ENCODE measurements at places on chromosomes 1 and 21.

DNA sequence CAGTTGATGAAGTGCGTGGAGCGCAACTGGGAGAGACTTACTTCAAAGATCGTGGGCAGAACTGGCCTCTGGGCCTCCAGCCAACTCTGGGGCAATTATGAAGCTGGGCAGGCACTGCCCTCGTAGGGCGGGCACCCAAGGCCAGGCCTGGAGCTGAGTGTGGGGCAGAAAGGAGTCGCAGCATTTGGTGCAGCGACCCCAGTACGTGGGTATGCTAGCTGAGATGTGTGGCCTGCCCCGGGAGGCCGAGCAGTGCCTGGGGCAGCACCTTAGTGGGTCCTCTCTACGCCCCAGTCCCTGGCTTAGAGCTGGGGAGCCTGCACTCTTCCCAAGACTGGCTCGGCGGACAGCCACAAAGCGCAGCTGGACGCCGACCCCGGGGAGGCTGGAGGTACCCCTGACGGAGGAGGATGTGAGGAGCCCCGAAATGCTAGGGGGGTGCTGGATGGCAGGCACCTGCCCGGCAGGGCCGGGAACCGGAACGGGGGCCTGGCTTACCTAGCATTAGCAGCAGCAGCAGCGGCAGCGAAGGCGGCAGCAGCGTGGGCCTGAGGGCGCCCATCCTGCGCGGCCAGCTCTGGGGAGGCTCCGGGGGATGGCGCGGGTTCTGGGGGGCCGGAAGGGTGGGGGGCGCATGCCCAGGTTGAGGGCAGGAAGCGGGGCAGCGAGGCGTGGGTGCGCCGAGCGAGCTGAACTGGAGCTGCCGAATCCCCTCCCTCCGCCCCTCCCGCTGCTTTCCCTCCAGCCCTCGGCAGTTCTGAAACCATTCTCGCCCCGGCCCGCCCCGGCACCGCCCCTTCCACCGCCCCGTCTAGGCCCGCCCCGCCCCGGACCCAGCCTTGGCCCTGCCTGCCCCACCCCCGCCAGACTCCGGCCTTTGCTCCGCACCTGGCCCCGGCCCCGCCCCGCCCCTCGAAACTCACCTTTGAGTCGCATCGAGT, at the start of gene IGSF8:
IGSF8 (minus strand) TSS at position 709 of the 941 bp plus-strand sequence; CDS start at position 562, 147 bp downstream.
- DNase-seq, result peak; percentile 65

GRCh38 chr21:41199123-41199522, 31.2 kb downstream of the BACE2 start:
- no peak for DNase-seq

GRCh38 chr21:33975548-33976081, 60.0 kb upstream of the ATP5PO start:
- DNase-seq, result no peak

DNA sequence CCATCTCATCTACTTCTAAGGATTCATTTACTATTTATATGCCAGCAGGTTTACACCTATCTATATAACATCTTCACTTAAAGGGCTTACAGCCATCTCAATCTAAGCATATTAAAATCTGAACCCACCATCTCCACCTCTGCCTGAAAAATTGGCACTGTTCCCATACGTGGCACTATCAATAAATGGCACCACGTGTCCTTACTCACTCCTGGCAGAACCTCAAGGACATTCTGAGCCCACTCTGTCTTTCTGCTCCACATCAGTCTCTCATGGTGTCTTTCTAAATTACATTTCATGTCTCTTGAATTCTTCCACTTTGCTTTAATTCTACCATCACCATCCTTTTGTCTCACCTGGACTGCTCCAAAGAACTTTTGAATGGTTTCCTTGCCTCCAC, 72.2 kb upstream of the HOOK1 start:
- no peak for DNase-seq

- DNase-seq, result peak; percentile 78
Measured at GRCh38 chr1:12001996-12002493, 17.3 kb upstream of the MIIP start.

DNA sequence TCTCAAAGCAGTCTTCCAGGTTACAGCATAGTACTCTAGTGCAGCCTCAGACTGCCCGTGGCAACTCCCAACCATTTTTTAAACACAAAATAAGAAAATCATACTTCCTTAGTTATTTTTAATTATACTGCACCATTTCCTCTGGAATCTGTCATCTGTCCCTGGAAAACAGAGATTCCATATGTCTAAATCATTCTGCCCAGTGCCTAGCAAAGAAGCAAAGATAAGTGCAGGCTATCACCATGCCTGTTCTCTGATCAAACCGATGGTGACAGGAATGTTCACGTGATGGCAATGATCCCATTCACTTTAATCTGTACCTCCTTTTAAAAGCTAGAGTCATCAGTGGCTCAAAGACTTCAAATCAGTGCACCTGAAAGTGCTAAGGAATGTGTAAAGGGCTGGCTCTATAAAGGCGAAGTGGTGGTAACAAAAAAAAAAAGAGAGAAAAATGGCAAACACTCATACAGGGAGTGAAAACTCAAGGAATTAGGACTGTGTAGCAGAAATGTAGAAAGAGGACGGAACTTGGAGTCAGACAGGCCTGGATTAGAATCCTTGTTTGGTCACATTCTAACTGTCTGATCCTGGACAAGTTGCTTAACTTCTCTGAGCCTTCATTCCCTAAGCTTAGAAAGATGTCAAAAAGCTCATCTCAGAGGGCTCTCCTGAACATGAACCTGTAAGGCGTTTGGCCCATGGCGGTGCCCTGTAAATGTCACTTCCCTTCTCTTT, 9.9 kb upstream of the CCN1 start:
- DNase-seq, result no peak

DNA sequence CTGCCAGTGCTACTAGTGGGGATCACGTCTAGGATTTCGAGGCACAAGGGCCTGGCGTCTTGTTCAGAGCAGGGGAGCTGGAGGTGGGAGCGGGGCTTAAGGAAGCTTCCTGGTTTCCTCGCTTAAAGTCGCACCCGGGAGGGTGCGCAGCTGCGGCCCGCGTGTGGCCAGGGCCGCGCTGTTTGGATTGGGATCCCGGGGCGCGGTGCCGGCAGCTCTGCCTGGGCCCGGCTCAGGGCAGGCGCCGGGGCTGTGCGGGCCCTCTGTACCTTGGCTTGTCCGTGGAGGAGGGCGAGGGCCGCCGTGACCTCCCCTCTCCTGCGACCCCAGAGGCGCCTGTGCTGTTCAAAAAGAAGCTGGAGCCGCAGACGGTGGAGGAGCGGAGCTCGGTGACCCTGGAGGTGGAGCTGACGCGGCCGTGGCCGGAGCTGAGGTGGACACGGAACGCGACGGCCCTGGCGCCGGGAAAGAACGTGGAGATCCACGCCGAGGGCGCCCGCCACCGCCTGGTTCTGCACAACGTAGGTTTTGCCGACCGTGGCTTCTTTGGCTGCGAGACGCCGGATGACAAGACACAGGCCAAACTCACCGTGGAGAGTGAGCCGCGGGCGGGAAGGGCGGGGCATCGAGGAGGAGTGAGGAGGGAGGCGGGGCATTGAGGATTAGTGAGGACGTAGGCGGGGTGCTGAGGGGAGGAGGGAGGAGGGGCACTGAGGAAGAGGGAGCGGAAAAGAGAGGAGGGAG, 67.8 kb downstream of the OBSCN start:
- peak; percentile 73 for DNase-seq

- DNase-seq, result no peak
Measured at GRCh38 chr21:33811167-33812010, 104.2 kb downstream of the ATP5PO start.

DNA sequence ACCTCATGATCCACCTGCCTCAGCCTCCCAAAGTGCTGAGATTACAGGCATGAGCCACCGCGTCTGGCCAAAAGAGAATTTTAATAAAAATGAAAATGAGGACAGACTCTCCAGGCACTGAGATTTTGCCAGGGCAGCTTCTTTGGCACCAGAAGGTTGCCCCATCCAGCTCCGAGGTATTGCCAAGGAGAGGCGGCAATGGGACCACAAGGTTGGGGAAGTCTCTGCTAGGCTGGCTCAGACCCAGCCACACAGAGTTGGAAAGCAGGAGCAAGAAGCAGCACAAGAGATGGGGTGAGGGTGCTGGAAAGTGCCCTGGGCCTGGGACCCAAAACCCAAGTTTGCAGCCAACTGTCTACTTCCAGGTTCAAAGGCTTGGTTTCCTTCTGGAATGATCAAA, 200.9 kb downstream of the HHIPL2 start:
- no peak for DNase-seq

DNA sequence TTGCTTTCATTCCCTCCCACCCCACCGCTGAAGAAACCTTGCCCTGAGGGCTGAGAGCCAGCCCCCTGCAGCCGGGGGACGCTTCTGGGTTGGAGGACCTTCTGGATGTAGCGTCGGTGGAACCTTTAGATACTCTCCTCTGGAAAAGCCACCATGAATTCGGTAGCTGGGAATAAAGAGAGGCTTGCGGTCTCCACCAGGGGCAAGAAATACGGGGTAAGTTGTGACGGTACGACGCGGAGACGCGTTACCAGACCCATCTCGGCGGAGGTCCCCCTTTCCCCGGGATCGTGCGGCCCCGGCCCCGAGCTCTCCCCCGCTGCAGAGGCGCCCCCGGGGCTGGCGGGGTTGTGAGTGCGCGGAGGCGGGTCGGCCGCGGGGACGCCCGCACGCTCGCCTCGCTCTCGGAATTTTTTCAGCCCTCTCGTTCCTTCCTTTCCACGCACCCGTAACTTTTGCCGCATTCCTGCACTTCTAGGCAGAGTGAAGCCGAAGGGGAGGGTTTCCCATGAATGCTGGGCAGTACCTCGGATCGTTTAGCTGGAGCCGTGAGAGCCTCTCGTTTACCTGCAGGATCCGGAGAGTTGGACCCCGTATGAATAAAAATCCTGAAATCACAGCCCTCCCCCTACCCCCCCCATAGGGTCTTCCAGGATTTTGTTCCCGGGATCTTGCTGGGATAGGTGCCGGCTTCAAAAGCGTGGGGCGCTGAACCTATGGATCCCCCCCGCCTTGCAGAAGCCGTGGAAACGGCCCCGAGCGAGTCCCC, 671 bp downstream of the KIF26B start:
- no peak for DNase-seq

- no peak for DNase-seq
Measured at GRCh38 chr1:25033030-25033827, 103.2 kb upstream of the RUNX3 start.

DNA sequence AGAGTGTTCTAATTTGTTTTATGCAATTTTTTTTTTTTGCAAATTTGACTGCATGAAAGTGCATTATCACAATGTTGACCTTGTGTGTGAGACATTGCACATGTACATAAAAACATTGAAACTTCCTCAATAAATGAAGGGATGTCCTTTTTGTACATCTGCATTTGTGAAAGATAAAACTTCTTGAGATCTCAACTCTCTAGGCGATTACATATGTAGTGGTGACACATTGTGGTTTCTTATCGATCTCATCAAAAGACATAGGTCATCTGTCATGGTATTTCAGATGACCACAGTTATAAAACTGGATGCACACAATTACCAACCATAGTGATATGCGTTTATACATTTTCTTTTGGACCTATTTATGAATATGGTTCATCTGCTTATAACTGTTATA, 35.6 kb upstream of the C21orf91 start:
- no peak for DNase-seq

DNA sequence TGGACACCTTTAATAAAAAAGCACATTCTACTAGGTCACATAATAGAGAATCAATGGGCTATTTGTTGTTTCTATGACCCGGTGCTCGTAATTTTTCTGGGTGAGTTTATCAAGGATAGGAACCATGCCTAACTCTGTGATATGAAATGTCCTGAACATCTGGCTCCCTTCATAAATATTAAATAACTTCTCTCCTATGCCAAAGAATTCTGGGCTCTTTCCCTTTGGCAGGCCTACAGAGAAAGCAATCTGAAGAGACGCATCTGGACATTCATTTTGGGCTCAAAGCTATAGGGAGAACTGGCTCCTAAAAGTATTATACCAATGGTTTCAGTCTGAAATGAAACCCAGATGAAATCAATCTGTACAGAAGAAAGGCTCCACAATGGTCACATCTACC, 38.8 kb upstream of the ANGPTL7 start:
- no peak for DNase-seq

GRCh38 chr1:200668514-200669313, 993 bp downstream of the DDX59 start:
- DNase-seq, result no peak

DNA sequence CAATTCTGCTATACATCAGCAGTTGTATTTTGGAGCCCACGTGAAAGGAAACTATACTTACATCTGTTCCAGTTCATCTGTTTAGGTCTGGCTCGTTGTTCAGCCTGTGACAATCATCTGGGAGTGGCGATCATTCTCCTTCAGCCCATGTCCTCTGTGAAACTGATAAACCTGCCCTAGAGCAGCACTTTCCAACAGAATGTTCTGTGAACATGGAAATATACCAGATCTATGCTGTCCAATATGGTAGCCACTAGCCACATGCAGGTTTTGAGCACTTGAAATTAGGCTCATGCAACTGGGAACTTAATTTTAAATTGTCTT, 24.5 kb upstream of the COQ8A start:
- no peak for DNase-seq

- DNase-seq, result no peak
Measured at GRCh38 chr1:169601096-169601881, 15.0 kb upstream of the F5 start.

DNA sequence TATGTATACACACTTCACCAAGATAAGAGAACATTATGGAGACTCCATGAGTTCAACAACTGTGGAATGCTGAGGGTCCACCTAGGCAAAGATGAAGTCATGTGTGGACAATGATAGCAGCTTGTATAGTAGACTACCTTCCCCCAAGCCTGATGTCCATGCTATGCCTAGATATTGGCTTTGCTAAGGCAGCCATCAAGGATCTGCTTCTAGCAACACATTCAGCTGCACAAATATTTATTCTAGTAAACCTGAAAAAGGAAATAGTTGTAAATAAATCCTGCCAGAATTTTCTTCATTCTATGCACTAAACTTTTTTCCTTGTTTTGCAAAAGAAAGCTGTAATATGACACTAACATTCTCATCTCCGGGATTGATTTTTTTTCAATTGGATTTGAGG, 7.0 kb upstream of the LPAR3 start:
- DNase-seq, result no peak

DNA sequence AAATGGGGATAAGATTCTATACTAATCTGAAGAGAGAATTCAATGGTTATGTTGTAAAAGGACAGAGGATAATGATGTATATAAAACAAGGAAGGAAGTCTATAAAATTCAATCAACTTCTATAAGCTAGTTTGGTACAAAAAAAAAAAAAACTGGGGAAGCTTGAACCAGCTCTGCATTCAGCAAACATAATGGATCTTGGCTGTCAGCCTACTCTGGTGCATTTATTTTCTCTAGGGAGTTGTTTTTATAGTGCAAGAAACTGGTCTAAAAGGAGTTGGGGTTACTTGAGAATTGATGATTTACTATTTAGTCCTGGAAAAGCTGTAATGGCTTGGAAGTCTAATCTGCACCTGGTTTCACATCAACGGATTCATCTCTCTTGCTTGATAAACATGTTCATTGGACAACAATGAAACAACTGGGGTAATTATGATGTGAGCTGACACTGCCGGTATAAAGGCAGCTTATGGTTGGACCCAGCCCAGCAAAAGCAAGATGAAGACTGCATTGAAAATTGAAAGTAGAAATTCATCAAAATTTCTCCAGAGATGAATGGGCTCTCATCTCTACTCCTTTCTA, 199.4 kb upstream of the NRIP1 start:
- DNase-seq, result no peak

Data from hematopoietic multipotent progenitor cell treated with erythropoietin and hydrocortisone succinate and interleukin-3 and kit ligand, for 15 days (in vitro differentiated cells).